ENCODE measurements at places on chromosomes 2 and 18.

DNA sequence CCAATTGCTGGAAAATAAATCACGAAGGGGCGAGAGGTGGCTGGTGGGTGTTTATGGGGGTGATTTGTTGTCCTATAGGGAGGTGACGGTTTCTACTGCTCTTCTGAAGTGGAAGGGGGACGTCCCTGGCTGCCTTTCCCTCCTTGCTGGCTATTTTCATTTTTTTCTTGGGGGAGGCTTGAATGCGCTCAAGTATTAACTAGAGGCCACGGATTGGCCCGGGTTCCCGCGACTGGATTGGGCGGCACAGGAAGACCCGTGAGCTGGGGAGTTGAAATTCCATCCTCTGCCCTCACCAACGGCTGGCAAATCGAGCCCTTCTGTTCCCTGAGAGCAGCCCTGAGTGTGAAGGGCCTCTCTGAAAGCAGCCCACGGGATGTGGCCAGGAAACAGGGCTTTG, 176.5 kb upstream of the SPRED2 start:
- no peak for DNase-seq

GRCh38 chr2:59342166-59342565, 1101.0 kb upstream of the FANCL start:
- DNase-seq = no peak

GRCh38 chr2:100902817-100903405, 83.0 kb downstream of the NPAS2 start:
- no peak for DNase-seq

DNA sequence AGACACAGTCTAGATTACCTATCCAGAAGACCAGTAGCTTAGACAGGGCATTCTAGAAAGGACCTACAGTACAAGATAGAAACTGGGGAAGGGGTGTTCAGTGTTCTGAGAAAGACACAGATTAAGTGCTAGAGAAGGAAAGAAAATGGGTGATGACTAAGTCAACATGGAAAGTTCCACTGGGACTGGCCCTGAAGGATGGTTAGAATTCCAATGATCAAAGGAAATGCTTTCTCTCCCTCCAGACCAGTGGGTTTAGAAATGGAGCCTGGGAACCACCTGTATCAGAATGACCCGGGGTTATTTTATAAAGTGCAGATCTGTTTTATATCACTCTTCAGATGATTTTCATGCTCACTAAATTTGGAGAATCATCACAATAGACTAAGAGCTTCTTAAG, 5.8 kb upstream of the COLEC12 start:
- DNase-seq = no peak

GRCh38 chr2:26561918-26562810, 79.0 kb downstream of the CIB4 start:
- peak; percentile 71 for DNase-seq

- no peak for DNase-seq
These were observed 44.5 kb upstream of the SERPINB2 start for GRCh38 chr18:63843008-63843407.

DNA sequence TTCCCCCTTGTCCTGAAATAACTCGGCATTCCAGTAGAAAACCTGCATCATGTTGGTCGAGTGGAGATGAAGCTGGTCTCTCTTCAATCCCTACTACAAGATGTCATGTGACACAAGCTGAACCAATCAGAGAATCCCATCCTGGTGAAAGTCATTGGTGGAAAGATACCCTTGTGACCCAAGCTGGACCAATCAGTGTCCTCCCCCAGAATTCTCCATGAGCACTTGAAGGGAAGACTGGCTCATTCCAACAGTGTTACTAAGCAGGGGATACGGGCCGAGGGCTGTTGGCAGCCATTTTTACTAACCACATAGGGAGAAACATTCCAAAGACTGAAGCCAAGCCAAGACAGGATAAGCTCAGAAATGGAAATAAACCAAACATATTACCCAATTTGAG, 298.3 kb downstream of the ICOS start:
- peak; percentile 20 for DNase-seq

- DNase-seq = no peak
These were observed 37.2 kb downstream of the MTERF4 start for GRCh38 chr2:241064802-241065354.

- no peak for DNase-seq
These were observed 5.3 kb downstream of the BCL2 start for GRCh38 chr18:63314062-63314790.

- DNase-seq = no peak
These were observed 201.8 kb downstream of the TWIST2 start for GRCh38 chr2:239049421-239050251.

DNA sequence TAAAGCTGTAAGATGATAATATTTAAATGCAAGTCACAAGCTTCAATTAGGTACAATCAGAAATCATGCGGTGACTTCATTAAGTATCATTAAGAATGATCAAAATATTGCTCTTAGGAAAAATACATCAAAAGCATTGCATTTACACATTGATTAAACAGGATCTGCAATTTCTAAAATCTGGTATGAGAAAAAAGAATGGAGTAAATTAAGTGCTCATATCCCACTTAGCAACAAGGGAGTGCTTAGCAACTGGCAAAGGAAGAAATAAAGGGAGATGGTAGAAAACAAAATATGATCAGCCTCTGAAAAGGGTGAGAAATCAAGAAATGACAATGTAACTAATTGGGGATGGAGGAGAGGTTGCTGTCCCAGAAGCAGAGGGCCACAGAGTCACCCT, 1918.2 kb upstream of the PIK3C3 start:
- no peak for DNase-seq

GRCh38 chr2:151767536-151767935, 33.3 kb upstream of the NEB start:
- no peak for DNase-seq

DNA sequence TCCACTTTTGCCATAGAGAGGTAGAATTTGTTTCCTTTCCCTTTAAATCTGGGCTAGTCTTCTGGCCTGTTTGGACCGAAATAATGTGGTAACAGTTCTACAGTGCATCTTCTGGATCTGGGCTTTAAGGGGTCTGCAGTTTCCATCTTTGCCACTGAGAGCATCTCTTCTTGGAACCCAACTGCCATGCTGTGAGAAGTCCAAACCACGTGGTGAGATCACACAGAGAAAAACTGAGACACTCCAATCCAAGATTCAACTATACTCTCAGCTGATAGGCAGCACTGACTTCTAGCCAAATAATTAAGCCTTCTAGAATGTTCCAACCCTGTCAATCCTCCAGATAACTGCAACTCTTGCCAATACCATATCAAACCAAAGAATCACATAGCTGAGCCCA, 261.1 kb downstream of the INSIG2 start:
- no peak for DNase-seq

- peak; percentile 68 for DNase-seq
These were observed 132.4 kb downstream of the MREG start for GRCh38 chr2:215880970-215881369.

GRCh38 chr2:16900405-16901025, 234.9 kb upstream of the CYRIA start:
- DNase-seq = peak; percentile 59

- DNase-seq = no peak
These were observed 740.4 kb upstream of the CELF4 start for GRCh38 chr18:38305961-38306360.

- DNase-seq = no peak
These were observed 38.2 kb downstream of the CERS6 start for GRCh38 chr2:168494190-168494711.

- no peak for DNase-seq
These were observed 147.7 kb downstream of the TGIF1 start for GRCh38 chr18:3597409-3598357.

GRCh38 chr2:213220967-213221603, 63.2 kb upstream of the SPAG16 start:
- no peak for DNase-seq

DNA sequence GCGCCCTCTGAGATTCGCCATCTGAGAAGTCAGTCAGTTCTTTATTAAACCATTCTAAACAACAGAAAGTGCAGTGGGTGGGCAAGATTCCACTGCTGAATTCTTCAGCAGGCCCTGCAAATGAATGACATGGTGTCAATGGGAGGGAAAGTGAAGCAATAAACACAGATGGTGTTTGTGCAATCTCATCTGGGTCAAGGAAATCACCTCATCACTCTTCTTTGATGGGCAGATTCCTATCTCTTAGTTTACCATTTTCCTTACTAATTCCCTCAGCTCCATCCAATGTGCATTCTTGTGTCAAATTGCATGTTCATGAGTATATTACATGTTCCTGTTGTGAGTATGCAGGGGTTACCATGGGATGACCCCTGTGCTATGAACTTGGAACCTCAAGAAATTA, 100.7 kb upstream of the CYP1B1 start:
- DNase-seq = no peak

GRCh38 chr18:6284300-6284699, 130.4 kb downstream of the L3MBTL4 start:
- no peak for DNase-seq

DNA sequence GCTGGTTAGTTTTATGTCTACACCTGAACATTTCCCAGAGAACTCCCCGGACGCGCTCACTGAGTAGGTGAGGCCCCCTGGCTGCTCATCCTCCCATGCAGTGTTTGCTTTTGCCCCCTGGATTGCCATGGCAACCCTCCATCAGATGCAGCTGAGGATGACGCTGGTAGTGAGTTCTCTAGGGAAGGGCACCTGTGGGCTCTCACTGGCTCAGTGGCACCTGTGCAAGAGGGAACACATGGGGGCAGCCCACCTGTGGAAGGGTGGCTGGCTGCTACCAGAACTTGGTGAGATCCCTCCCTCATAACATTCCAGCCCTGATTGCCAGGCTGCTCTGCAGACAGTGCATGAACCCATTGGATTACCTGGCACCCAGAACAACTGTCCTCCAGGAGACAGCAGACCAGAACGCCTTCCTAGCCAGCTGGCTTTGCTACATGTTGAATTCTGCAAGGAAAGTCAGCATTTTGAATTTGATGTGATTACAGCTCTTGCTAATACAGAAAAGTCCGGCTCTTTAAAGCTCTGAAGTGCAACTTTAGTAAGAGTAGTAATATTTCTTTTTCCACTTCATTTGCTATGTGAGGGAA, 21.7 kb downstream of the COA5 start:
- DNase-seq = no peak

GRCh38 chr18:7980136-7980535, 413.0 kb downstream of the PTPRM start:
- peak; percentile 15 for DNase-seq

DNA sequence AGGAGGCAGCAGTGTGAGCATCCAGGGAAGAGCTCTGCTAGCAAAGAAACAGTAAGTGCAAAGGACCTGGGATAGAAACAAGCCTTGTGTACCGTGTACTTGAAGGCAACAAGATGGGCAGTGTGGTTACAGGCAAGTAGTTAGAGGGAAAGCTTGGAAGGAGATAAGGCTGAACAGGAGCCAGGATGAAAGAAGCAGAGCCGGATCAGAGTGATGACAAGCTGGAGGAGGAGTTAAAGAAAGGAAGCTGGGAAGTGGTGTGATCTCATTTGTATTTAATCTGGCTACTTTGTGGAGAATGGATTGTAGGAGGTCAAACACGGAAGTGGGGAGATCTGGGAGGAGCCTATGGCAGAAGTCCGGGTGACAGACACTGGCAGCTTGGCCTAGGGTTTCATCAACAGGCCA, 44.7 kb upstream of the VPS54 start:
- DNase-seq = peak; percentile 96

DNA sequence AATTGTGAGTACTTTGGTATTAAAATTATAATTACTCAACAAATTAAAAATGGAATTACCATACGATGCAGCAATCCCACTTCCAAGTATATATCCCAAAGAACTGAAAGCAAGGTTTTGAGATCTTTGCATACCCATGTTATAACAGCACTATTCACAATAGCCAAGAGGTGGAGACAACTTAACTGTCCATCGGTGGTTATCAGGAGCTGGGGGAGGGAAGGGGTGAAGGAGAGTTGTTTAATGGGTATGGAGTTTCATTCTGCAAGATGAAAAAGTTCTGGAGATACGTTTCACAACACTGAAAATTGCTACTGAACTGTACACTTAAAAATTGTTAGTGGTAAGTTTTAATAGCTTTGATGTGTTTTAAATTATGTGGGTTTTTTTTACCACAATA, 25.7 kb downstream of the RAB10 start:
- DNase-seq = no peak

DNA sequence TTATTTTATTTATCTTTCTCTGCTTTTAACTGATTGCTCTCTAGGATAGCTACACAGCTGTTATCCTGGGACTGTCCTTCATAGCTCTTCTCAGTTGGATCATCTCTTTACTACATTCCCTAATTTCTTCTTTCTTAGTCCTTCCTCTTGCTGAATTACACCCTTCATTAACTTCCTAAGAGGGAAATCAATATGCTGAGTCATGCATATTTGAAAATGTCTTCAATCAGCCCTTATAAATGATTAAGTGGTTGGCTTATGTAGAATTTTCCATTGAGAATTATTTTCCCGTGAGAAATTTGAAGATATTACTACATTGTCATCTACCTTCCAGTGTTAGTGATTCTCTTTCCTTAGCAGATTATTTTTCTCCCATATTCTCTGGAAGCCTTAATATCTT, 214.2 kb downstream of the SOCS6 start:
- no peak for DNase-seq

- DNase-seq = no peak
These were observed 39.7 kb upstream of the SEMA4C start for GRCh38 chr2:96909611-96910021.

DNA sequence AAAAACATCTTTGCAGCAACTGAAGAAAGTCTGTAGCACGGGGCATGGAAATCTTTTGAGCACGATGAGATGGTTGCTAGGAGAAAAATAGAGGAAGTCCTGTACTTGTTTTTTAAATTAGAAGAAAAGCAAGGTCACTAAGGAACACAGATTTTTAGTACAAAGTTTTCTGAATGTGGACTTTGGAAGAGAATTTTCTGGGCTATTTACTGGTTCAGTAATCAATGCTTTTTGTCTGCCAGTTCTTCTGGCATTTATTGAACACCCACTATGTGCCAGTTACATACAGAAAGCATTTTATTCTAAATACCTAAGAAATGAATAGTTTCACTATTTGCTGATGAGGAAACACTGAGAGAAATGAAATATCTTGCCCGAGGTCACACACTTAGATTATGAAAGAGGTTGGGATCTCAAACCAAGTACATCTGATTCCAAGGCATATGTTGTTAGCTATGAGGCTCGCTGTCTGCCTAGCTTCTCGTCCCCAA, 15.6 kb upstream of the MAP3K20 start:
- no peak for DNase-seq

GRCh38 chr18:11908182-11909060, at the start of gene MPPE1:
MPPE1 (minus strand) TSS chr18:11908317; CDS start chr18:11897264, 11,053 bp downstream.
- peak; percentile 81 for DNase-seq

DNA sequence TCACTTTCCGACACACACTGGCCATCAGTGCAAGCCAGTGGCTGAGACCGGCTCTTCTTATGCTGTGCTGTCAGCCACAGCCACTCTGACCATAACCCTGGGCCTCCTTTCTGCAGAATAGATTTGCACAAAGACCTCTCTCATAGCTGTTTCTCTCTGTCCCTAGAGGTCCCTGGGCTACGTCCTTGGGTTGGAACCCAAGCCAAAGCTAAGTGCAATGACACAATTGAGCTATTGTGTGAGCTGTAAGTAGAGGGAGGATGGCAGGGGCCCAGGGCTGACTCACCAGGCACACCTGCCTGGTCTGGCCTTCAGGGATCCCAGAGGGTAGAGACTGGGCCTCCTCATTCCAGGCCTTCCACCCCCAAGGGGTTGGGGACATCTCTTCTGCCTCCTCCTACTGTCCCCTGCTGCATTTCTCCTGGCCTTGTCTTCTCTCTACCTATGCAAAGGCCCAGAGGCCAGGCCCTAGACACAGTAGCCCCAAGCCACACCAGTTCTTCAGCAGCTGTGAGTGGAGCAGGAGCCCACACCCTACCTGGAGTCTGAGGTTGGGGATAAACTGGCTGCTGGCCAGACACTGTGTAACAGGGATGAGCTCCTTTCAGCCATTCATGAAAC, 174.6 kb downstream of the NCK2 start:
- peak; percentile 94 for DNase-seq

GRCh38 chr2:237474442-237474911, 12.6 kb upstream of the MLPH start:
- peak; percentile 49 for DNase-seq

Data from SJCRH30 (cell line).